T-cell (primary cell): ENCODE measurements at places on chromosomes 11 and 22.

DNA sequence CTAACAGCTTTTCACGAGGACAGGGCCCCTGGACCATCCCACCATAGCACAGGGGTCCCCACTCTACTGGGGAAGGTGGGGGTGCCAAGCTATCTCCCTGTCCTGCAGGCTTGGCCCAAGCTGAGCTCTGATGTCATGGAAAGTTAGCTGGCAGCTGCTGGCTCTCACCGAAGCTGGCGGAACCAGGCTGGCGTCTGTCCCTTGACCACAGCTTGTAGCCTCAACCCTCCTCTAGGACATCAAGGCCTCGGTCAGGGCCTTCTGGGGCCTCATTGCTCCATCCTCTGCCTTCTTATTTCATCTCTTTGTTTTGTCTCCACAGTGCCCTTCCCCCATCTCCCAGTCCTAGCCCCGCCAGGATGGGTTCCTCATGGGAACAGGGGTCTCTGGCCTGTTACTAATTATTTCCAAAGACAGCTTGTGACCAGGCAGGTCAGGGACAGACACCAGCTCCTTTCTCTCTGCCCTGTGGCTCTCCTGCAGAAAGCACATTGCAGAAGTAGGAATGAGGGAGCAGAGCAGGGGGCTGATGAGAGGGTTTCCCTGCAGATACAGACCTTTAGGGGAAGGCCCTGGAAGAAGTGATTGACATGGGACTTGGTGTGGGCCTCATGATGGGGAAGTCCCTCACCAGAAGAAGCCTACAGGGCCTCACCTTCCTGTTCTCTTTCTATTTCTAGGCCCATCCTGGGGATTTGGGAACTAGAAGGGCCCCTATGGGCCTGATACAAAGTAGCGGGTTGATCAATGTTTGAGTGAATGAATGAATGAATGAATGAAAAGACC lies 97.5 kb upstream of the ALX4 start:
- no peak for DNase-seq

- DNase-seq: no peak
These were observed 30.5 kb downstream of the ALG12 start for GRCh38 chr22:49887702-49888101.

DNA sequence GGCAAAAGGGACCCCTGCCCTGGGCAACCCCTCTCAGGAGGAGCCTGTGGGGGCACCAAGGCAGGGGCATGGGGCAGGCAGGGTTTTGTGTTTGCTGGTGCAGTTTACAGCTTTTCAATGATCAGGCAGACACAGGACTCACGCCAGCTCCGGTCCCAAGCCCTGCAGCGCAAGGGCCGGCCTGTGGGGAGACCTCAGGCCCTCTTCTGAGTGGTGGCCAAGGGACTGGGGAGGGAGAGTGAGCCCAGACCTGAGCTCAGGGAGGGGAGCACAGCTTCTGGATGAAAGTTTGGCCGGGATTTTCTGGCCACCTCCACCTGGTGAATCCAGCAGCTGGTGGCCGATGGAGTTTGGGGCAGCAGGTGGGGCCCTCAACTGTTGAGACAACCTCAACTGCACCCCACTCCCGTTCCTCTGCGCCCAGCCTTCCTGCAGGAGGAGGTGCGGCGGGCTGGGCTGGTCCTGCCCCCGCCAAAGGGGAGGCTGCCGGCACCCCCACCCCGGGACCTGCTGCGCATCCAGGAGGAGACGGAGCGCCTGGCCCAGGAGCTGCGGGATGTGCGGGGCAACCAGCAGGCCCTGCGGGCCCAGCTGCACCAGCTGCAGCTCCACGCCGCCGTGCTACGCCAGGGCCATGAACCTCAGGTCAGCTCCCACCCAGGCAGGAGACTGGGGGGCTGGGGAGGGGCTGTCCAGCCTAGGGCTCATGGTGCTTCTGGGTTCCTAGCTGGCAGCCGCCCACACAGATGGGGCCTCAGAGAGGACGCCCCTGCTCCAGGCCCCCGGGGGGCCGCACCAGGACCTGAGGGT lies 3.6 kb downstream of the TCIRG1 start:
- no peak for DNase-seq

GRCh38 chr22:44213489-44214043 lies 32.8 kb downstream of the PARVG start:
- no peak for DNase-seq

- DNase-seq: no peak
These were observed 16.2 kb downstream of the PLEKHB1 start for GRCh38 chr11:73662445-73663157.

DNA sequence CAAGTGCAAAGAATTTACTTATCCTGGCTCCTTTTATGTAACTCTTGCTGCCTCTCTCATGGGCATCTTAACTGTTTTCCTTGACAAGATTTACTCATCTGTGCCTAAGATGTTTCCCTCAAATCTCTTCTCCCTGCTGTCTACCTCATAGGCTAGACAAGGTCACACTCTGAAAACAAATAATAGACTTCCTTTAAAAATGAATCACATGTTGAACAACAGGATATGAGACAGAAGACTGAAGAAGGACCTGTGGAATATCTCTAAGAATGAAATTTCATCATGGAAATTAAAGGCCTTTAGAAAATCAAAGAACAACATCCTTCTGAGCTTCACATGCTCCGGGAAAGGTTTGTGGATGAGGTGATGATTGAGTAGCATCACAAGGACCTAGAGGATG lies 6.0 kb upstream of the SCGB2A2 start:
- no peak for DNase-seq

GRCh38 chr11:115942011-115942410 lies 437.8 kb upstream of the CADM1 start:
- DNase-seq: no peak

GRCh38 chr11:103609117-103610066 lies 427.0 kb upstream of the DDI1 start:
- DNase-seq: no peak

DNA sequence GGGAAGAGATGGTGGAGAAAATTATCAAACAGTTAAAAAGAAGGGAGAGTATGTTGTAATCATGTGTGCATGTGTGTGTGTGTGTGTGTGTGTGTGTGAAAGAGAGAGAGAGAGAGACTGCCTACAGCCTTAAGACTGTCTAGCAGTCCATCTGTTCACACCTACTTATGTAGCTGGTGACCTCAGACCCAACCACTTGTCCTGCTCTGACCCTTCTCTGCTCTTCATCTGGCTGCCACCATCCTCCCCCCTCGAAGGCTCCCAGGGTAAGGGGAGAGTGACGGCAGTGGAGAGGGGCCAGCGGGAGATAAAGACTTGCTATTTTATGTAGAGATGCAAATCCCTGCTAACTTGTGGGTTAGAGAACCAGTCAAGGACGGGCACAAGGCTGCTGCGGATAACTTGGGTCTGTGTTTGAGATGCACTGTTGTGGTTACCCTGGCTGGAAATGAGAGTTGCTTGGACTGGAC lies 24.9 kb upstream of the GRAMD1B start:
- DNase-seq: no peak

GRCh38 chr11:3099178-3099577 lies 42.0 kb upstream of the CARS1 start:
- no peak for DNase-seq

- no peak for DNase-seq
These were observed 360.3 kb downstream of the TENM4 start for GRCh38 chr11:79080551-79080950.

GRCh38 chr11:36730761-36731160 lies 132.7 kb upstream of the RAG2 start:
- DNase-seq: no peak

GRCh38 chr11:118519549-118519948 lies 7.7 kb upstream of the TTC36 start:
- no peak for DNase-seq

- DNase-seq: no peak
These were observed 23.6 kb upstream of the MYRF start for GRCh38 chr11:61728940-61729219.

DNA sequence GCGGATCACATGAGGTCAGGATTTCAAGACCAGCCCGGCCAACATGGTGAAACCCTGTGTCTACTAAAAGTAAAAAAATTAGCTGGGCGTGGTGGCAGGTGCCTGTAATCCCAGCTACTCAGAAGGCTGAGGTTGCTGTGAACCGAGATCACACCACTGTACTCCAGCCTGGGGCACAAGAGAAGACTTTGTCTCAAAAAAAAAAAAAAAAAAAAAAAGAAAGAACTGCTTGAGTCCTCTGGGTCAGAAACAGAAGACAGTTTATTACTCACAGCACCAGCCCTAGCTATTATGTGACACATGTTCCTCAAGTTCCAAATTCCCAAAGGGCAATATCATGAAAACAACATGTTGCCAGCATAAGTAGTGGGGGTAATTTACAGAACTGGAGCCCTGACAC lies 1014.1 kb upstream of the RAG2 start:
- DNase-seq: no peak

DNA sequence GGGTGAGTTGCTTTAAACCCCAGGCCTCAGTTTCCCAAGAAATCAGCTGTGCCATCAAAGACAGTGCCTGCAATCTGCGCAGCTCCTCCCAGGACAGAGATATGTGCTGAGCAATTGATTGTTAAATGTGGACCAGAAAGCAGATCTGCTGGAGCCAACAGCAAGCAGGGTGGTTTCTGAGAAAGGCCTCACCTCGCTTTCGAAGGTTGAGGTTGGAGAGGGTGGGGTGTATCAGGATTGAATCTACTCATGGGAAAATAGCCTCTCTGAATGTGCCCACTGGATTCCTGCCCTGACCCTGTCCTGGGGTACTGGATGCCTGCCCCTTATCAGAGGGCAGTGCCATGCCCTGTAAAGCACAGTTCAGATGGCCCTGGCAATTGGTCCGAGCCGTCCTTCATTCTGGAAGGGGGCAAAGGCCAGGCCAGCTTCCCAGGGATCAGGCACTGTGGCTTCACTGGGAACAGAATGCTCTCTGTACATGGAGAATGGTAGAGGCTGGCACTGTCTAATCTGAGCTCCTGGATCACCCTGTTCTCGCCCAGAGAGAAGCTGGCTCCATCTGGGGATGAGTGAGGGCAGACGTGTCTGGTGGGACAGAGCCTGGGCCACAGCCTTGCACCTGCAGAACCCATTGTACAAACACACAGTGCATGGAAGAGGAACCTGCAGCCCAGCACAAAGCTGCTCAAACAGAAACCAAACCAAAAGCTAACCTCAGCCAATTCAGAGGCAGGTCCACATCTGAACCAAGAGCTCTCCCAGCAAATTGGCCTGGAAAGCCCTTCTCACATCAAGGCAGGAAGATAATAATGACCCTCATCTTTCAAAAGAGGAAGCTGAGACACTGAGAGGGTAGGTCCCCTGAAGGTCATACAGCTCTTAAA lies 15.2 kb downstream of the DHCR7 start:
- no peak for DNase-seq

- no peak for DNase-seq
These were observed 1.1 kb downstream of the SLC43A3 start for GRCh38 chr11:57425565-57426438.

DNA sequence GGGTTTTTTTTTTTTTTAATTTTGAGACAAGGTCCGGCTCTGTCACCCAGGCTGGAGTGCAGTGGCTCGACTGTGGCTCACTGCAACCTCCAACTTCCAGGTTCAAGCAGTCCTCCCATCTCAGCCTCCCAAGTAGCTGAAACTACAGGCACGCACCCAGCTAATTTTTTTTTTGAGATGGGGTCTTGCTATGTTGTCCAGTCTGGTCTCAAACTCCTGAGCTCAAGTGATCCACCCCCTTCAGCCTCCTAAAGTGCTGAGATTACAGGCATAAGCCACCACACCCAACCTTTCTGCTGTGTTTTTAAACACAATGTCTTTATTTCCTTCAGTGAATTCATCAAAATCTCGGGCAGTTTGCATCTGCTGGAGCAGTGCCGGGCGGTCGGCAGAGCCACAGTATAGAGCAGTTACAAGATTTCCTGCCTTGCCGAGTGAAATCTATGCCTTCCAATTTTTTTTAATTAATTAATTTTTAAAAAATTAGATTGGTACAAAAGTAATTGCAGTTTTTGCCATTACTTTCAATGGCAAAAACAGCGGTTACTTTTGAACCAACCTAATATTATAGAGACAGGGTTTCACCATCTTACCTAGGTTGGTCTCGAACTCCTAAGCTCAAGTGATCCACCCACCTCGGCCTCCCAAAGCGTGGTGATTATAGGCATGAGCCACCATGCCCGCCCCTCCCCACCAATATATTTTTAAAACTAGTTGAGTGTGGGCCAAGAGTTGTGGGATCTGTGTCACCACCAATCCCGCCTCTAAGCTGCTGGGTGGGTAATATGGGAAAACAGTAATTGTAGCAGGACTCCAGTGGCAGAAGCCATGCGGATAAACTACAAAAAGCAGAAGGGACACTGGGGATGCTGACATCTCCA lies 2.7 kb upstream of the ACY3 start:
- DNase-seq: no peak

GRCh38 chr11:210803-211180 lies 3.3 kb downstream of the RIC8A start:
- DNase-seq: no peak

DNA sequence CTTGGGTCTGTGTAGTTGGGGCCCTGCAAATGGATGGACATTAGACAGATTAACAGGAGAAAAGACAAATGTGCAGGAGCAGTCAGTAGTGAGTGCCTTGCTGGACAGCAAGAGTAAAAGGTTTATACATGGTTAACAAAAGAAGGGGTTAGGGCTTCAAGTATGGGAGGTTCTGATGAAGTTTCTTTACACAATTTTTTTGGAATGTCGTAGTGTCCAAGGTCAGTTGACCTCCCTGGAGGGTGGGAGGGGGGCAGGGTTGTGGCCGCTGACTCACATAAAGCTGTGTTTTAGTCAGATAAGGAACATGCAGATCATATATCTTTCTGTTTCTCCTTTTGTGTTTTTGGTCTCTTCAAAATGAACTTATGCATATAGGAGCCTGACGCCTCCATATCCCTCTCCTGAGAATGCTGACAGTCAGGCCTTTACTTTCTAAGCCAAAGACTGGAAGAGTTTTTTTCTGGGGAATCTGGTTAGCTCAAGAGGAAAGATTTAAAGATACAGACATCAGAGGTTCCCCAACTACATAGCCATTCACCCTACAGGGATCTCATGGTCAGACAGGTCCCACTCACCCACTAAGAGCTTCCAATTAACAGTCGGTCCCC lies 134.3 kb downstream of the NECTIN1 start:
- DNase-seq: no peak

DNA sequence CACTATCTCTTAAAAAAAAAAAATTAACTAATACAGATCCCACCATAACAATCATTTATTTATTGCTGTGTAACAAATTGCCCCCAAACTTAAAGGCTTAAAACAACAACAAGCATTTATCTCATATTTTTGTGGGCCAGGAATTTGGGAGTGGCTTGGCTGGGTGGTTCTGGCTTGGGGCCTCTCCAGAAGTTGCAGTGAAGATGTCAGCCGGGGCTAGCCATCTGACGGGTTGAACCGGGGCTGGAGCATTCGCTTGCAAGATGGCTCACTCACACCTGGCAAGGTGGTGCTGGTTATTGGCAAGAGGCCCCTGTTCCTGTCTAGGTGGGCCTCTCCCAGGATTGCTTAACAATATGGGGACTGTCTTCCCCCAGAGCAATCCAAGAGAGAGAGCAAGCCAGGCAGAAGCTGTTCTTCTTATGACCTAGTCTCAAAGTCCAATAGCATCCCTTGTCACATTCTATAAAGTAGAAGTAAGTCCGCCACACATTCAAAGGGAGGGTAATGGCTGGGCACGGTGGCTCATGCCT lies 29.5 kb downstream of the ACO2 start:
- no peak for DNase-seq

DNA sequence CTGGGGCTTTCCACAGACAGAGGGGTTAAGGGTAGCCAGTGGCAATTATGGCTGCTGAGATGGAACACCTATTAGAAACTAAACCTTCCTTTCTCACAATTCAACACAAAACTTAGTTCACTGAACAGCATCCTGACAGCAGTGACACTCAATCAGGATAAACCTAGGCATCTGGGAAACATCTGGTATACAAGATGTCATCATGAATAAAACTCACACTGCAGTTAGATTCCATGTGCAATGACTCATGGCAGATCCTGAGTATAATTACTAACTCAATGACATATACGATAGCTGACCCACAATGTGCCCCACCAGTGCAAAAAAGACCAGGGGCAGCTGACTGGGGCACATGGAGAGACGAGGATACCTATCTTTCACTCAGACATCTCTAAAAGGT lies 17.7 kb downstream of the RBFOX2 start:
- no peak for DNase-seq
